Left cardiac atrium (tissue), 4 donors: ENCODE measurements at places on chromosomes 3 and 15. TPM values are rescaled to one million over a fixed set of nuclear protein-coding genes. Genes with fewer than 3 reads are reported as not detected.

Gene ST3GAL6
- 36.3 TPM for total RNA-seq

Gene CDHR4
- 0.24 TPM for total RNA-seq

Gene ZPLD1
- 0.34 TPM for total RNA-seq

Gene SACM1L
- 26.9 TPM for total RNA-seq

Gene ATP8B4
- total RNA-seq, result 5.4 TPM

Gene RETNLB
- not detected for total RNA-seq

Gene LRCH3
- total RNA-seq, result 21.3 TPM

Gene TMF1
- 21.4 TPM for total RNA-seq

Gene HACL1
- 11.0 TPM for total RNA-seq

DNA sequence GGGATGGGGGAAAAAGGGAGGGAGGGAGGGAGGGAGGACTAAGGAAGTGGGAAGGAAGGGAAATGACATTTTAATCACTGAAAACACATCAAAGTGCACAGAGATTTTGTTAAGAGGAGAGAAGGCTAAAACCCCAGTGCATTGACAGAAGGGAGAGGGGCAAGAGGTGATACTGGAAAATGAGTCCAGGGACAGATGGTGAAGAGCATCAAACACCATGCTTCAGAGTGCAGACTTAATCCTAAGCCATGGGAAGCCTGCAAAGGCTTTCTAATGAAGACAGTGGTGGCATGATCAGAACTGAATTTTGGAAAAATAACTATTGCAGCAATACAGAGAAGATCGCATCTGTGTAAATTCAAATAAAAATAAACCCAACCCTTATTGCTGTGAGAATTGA lies 41.8 kb downstream of the HGD start:
- no peak for DNase-seq

GRCh38 chr3:60856257-60857046 lies 394.8 kb downstream of the FHIT start:
- no peak for DNase-seq

- DNase-seq, result no peak
These were observed 23.9 kb downstream of the EHD4 start for GRCh38 chr15:41948490-41948889.

DNA sequence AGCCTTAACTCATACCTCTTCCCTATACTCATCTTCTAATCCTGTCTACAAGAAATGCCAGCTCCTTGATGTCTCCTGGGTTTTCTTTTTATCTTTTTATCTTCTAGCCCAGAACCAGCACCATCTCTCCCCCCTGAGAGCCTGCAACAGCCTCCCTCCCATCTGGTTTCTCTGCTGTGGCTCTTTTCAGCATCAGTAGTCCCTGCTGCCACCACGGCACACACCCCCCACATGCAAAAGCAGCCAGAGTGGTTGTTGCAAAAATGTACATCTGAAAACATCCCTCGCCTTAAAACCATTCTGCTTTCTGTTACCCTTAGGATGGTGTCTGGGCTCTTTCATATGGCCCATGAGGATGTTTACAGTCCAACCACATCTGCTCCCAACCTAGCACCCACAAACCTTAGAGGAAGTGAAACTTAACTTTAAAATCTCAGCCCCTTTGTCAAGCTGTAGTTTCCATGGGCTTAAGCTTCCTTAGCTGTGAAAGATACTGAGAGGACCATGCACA lies 775 bp downstream of the TTC21A start:
- no peak for DNase-seq

GRCh38 chr3:174218016-174218415 lies 641.1 kb upstream of the NAALADL2 start:
- no peak for DNase-seq

- no peak for DNase-seq
These were observed 21.9 kb downstream of the GABRA5 start for GRCh38 chr15:26888761-26889160.

DNA sequence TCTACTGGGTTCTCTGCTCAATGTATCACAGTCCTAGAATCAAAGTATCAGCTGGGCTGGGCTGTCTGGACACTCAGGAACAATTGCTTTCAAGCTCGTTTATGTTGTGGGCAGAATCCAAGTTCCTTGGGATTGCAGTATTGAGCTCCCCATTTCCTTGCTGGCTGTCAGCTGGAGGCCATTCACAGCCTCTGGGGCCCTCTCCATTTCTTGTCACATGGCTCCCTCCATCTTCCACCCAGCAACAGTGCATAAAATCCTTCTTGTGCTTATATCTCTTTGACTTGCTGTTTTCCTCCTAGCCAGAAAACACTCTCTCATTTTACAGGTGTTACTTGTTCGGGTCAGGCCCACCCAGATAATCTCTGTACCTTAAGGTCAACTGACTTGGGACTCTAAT lies 363.5 kb downstream of the IGSF11 start:
- no peak for DNase-seq

GRCh38 chr15:38130740-38131498 lies 121.7 kb upstream of the SPRED1 start:
- peak; percentile 82 for DNase-seq

GRCh38 chr3:30305021-30305420 lies 301.4 kb upstream of the TGFBR2 start:
- DNase-seq, result no peak

DNA sequence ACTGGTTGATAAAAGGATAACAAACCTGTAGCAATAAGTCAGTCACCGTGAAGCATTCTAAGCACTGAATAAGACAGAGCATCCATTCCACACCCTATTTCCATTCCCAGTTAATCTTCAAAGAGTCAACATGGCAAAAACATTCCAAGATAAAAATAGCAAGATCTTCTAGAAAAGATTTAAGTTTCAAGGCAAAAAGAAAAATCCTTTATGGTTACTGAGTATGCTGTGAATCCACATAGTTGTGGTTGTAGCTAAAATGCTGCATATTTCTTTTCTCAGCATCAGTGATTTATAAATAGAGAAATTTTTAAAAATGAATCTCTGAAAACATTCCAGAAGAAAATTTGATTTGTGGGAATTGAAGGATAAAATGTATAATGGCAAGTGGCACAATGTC lies 21.1 kb downstream of the GAP43 start:
- DNase-seq, result no peak

DNA sequence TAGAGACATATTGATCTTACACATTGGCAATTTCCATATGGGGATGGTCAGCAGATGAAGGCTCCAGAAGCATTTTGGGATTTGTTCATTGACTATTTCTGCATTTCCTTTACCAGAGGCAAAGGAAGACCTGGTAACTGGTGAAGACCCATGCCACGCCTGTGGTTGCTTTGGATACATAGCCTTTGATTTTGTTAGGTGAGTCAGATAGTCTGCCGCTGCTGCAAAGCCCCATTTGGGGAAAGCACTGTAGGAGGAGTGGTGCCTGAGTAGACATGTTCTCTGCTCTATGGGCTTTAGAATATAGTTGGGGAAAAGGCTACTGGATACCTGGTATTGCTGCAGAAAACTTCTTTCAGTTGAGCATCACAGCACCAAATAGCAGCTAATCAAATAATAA lies 56.8 kb downstream of the TFG start:
- no peak for DNase-seq

DNA sequence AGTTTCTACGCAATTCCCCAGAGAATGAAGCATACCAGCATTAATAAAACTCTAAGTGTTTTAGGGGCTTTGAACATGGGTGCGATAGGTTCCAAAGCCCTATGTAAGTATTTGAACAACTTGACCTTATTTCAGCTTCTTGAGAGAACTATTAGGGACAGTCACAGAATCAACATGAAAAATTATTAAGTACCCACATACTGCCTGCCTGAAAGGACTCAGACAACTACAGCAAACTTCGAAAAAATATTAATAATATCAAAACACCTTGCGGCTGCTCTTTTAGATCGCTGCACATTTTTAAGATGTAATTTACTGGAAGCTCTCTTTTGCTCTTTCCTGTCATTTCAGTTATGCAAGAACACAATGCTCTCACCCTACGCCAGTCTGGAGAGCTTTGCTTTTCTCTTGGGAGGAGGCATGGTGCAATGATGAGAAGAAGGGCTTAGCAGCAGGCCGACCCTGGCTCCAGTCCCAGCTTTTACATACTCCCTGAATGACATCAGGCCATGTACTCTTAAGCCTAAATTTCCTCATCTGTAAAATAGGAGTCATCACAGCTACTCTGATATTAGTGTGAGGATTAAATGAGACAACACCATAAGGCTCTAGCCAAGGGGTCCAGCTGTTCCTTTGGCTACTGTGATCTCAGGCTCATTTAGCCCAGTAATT lies 640.7 kb downstream of the FHIT start:
- peak; percentile 80 for DNase-seq

- DNase-seq, result no peak
These were observed 18.4 kb downstream of the CCK start for GRCh38 chr3:42247576-42248027.

DNA sequence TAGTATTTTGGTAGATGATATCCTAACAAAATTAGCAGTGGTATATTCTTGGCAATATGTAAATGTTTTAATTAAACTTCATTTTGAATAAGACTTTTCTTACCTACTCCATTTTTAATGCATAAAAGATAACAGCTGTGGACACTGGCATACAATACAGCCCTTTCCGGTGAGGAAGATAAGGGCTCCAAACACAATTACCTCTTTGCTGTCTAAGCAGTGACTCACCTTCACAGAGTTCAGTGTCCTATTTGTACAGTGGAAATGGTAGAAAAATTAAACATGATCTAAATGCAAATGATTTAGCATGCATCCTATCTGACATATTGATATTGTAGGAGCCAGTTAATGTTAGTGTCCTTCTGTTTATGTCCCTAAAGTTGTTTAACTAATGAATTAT lies 969.4 kb downstream of the PLOD2 start:
- DNase-seq, result no peak

DNA sequence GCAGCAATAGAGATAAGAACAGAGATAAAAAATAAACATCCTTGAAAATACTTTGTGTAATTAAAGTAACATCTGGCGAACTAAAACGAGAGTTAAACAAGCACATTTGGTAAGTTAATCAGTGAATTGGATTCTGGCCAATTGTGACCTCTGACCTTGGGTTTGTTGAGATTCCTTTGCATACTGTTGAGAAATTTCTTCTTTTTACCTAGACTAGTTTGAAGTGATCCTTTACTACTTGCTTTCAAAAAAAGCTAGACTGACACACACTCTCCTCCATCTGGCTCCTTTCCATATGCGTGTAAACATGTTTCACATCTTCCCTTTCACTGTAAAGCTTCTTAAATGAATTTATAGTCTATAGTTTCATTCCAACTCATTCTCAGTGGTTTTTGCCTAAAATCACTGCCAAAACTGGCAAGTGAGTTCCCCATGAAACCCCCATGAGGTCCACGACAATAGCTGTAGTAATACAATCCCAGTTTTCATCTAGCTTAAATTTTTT lies 17.3 kb upstream of the GBE1 start:
- DNase-seq, result no peak

- no peak for DNase-seq
These were observed 276.6 kb upstream of the TBL1XR1 start for GRCh38 chr3:177473903-177474302.

DNA sequence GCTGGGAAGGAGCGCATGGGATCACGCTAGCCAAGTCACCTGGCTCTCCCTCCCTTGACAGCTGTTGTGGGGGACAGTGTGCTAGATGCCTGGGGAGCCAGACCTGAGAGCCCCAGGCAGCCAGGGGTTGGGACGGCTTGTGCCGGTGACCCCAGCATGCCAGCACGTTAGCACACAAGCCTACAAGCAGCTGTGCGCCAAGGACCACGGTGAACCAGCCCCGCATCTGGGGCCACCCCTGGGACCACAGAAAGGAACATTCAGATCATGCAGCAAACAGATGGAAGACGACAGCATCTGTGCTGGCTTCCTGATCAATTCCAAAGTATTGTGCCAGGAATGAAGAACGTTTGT lies 64.8 kb downstream of the NTRK3 start:
- no peak for DNase-seq

DNA sequence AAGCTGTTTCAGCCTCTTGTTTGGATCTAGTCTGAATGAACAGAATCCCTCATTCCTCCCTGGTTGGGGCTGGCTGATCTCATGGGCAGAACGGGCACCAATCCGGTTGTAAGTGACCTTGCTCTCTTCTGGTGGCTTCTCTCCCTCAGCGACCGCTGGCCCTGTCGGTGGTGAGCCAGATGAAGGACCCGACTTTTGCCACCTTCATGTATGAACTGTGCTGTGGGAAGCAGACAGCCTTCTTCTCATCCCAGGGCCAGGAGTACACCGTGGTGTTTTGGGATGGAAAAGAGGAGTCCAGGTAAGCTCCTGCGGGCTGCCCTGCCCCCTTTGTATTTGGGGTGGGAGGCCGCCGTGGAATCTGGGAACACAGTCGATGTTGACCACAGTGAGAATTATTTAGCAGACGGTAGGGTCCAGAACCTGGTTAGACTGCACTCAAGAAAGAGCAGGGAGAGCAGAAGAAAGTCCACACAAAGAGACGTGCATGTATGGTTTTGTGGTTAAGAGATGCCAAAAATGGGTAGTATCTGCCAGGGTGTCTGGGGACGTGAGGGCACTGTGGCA lies 138.8 kb downstream of the LRRK1 start:
- DNase-seq, result no peak

- no peak for DNase-seq
These were observed 1256.5 kb downstream of the SI start for GRCh38 chr3:163821841-163822240.

- DNase-seq, result no peak
These were observed 5.3 kb downstream of the ZNF501 start for GRCh38 chr3:44734646-44735168.
